ENCODE measurements at places on chromosomes 5 and 9.

- no peak for DNase-seq
Observed at GRCh38 chr5:6480133-6481051, 31.7 kb downstream of the UBE2QL1 start.

DNA sequence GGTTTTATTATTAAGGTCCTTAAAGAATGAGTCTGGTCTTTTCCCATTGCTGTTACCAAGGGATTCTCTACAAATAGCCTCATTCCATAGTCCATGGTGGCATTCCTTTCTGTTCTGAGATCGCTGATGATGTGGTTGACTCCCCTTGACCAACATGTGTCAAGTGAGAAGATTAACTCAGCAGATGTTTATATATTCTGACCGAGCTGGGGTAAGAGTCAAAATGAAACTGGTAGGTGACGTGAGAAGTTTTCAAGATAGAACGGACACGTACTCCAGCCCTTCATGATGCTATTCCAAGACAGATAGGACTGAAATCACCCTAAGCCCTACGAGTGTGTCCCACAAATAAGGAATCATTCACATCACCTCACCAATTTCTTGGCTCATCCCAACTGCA is 155.5 kb upstream of the WWC1 start:
- DNase-seq = no peak

- no peak for DNase-seq
Observed at GRCh38 chr5:68193481-68194036, 22.0 kb upstream of the PIK3R1 start.

GRCh38 chr5:158814521-158814920 is 285.2 kb downstream of the EBF1 start:
- DNase-seq = no peak

GRCh38 chr9:91421128-91421765 is 2.4 kb downstream of the NFIL3 start:
- DNase-seq = no peak

GRCh38 chr5:75534734-75535133 is 23.0 kb downstream of the POLK start:
- no peak for DNase-seq

DNA sequence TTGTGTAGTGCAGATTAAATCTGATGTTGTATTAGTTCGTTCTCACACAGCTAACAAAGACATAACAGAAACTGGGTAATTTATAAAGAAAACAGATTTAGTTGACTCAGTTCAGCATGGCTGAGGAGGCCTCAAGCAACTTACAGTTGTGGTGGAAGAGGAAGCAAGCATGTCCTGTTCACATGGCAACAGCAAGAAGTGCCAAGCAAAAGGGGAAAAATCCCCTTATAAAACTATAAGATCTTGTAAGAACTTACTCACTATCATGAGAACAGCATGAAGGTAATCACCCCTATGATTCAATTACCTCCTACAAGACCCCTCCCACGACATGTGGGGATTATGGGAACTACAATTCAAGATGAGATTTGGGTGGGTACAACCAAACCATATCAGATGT is 238.6 kb upstream of the PRR16 start:
- no peak for DNase-seq

DNA sequence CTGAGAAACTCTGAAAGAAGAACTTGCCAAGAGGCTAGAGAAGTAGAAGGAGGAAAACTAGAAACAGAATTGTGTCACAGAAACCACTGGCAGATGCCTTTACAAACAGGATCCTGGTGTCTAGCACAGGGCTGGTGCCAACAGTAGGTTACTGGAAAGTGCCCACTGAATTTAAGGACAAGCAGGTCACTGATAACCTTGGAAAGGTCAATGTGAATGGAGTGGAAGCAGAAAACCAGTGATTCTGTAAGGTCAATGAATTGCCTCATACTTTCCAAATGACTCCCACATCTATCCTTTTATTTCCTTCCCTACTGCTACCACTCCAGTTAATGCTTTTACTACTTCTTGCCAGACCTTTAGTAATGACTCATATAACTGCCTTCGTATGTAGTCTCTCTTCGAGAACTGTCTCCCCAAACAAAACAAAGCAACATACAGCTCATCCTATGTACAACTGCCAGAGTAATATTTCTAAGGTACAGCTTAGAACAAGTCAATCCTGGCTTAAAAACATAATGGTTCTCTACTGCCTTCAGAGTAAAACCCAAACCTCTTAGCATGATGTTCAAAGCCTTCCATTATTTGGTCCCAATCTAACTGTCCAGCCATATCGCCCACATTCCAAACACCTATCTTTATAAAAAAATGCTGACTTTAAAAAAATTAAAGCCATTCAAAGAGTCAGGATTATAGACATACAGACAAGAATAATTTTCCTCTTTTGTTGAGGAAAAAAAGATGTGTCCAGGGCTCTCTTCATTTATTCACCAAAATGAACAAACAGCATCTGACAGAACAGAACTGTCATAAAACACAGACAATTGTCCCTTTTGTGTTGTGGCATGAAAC is 52.5 kb downstream of the NR3C1 start:
- DNase-seq = no peak

- no peak for DNase-seq
Observed at GRCh38 chr5:136907371-136907770, 542.0 kb upstream of the TRPC7 start.

DNA sequence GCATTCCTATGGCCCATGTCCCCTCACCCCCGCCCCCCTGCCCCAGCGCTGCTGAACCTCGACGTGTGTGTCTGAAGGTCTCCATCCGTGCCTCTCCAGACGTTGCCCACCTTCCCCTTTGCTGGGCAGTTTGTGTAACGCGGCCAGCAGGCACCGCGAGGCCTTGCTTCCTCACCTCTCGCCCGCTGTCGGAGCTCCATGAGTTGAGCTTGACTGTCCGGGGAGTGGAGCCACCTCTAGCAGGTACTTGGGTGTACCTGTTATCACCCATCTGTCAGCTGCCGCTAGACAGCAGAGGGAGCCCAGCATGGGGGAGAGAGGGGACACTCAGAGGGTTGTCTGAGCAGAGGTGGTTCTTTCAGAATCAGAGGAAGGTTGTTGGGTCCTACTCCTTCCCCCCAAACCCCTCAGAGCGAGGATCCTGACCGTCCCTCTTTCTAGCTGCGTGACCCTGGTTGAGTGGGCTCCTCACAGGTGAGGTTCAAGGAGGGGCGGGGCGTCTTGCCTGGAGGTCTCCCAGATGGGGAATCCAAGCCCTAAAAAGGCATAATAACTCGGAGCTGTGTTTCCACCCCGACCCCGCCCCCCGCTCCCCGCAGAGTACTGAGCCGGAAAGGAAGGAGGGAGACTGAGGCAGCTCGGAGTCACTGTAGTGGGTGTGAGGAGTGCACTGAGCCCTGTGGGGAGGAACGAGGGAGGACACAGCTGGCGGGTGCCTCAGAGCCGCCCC is 184.7 kb downstream of the C9orf50 start:
- no peak for DNase-seq

GRCh38 chr5:142600611-142601358 is 85.1 kb downstream of the FGF1 start:
- DNase-seq = no peak

GRCh38 chr5:65055938-65056337 is 287.2 kb downstream of the CWC27 start:
- DNase-seq = no peak

DNA sequence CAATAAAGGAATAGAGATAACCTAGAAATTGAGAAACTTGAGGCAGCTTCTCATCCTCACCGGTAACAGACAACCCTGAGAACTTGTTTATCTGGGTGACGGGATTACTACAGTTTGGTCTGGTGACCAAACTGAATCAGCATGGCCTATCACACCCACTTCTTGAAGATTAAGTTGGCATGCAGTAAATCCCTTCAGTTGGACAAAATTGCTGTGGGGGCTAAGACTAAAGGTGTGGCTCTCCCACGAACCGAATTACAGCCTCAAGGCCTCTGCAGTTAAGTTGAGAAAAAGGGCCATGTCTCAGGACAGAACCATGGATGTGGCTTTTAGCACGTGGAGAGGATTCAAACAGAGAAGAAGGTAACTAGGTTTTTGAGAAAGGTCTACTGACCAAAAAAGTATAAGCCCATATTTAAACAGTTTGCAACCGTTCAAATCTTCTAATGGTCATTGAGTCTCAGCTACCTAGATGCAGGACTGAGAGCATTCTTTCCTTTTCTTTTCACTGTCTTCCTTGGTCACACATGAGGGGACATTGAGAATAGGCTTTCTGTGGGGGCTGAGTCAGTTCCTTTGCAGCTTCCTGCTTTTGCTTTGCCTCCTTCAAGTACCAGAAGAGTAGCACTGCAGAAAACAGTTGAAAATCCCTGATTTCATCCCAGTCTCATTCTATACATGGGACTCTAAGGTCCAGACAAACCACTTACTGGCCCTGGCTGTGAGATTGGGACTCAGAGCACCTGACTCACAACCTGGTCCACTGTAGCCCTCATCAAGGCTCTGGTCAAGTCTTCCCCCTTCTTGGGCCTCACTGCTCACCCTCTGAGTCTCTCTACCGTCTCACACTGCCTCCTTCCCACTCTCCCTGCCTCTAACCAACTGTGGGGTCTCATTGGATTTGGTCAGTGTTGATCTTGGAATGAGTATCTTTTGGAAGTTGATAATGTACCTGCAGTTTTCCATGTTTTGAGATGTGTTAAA is 30.9 kb downstream of the PDE6A start:
- no peak for DNase-seq

DNA sequence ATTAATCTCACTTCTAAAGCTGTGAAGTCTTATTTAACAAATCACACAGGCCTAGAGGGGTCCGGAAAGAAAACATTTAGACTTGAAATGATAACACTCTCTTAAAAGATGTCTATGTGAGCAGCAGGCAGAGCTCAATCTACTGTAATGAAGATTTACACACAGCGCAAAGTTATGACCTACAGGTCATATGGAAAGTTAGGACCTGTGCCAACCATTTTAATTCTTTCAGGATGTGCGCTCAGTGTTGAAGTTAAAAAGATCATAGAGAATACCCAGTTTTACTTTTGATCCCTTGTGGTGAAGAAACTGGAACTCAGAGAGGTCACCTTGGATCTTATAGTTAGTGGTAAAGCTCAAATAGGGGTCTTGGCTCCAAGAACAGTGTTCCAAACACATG is 3.1 kb upstream of the CREBRF start:
- no peak for DNase-seq

DNA sequence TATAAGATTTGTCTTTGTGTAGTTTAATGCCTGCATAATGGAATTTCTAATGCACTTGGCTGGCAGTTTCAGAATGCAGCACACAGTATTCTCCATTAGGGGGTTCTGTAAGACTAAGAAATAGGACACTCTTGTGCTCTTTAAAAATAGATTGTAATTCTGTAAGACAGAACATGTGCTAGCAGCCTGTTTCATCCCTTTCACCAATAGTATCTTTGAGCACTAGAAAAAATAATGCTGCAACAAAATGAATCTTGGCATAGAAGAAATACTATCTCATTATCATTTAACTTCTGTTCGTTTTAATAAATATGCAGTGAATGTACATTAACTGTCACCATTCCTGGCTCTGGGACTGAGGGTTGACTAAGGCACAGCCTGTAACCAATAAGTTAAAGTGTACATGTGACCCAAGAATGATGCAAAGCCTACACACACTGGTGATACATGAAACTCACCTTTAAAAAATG is 23.8 kb upstream of the ZNF622 start:
- DNase-seq = no peak

DNA sequence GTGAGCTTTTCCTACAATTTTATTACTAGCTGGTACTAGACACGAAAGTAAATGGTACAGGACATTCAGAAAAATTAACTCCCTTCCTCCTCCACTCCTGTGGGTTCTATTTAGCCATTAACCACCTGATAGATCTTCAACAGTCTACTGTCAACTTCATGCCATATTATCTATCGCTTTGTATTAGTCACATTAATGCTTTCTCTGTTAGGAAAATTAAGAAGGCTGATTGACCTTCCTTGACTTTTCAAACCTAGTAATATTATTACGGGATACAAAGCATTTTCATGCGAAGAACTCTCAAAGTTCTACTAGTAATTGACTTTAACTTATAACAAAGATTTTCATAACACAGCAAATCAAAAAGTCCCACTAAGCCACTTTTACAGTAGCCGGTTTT is 1.2 kb downstream of the TEX10 start:
- no peak for DNase-seq

DNA sequence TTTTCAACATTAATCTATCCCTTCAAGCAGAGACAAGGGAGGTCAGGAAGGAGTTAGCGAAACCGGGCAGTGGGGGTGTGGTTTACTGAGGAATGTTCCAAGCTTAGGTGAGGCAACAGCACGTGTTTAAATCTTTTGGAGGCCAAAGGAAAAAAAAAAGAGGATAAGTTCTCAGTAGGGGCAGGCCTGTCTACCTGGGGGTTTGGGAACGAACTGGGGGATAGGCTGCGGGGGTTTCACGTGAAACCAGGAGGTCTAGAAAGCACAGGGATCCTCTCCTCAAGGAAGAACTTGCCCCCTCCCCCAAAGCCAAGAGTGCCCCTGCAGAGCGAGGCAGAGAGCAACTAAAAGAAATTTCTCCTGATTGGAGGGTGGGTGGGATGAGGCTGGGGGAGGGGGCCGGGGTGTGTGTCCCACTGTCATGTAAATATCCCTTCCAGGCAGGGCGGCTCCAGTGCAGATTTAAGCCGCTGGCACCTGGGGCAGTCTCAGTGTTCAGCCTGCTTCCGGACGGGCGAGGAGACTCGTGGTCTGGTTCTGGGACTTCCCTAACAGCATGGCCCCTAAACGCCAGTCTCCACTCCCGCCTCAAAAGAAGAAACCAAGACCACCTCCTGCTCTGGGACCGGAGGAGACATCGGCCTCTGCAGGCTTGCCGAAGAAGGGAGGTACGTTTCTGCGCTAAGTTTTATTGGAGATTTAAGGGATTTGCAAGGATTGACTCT is 5.5 kb upstream of the SET start:
- no peak for DNase-seq

DNA sequence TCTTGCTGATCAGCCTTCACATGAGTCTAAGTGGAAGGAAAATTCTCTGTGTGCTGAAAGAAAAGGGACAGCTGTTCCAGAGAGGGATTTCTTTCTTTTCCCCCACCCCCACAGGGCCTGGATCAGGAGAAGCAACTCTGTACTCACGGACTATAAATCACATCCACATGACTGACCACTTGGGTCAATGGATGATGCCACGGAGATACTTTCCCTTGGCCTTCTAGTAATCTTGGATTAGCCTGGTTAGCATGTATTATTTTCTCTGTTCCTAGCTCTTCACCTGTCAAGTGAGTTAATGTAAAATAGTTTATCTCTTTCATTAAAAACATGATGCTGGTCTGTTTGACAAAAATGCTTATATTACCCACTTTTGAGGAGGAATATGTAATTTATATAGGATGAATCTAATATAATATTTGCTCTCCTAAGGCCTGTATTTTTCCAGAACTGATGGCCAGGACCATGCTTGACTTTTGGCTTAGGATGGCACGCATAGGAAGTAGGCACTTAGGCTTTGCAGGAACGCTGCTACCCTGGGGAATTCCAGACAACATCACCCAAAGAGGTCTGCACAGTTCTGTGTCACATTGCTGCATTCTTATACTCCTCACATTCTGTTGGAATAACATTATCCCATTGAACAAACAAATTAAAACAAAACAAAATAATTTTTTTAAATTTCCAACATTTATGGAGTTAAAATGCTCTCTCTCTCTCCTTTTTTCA is 892.1 kb downstream of the TLE1 start:
- DNase-seq = no peak

GRCh38 chr5:158992037-158992740 is 107.5 kb downstream of the EBF1 start:
- no peak for DNase-seq

Data from T-cell (primary cell).